Activated gamma-delta T cell treated with Interleukin-2 at 50 U/mL for 16 hours (primary cell): ENCODE measurements at places on chromosomes 1 and 21.

DNA sequence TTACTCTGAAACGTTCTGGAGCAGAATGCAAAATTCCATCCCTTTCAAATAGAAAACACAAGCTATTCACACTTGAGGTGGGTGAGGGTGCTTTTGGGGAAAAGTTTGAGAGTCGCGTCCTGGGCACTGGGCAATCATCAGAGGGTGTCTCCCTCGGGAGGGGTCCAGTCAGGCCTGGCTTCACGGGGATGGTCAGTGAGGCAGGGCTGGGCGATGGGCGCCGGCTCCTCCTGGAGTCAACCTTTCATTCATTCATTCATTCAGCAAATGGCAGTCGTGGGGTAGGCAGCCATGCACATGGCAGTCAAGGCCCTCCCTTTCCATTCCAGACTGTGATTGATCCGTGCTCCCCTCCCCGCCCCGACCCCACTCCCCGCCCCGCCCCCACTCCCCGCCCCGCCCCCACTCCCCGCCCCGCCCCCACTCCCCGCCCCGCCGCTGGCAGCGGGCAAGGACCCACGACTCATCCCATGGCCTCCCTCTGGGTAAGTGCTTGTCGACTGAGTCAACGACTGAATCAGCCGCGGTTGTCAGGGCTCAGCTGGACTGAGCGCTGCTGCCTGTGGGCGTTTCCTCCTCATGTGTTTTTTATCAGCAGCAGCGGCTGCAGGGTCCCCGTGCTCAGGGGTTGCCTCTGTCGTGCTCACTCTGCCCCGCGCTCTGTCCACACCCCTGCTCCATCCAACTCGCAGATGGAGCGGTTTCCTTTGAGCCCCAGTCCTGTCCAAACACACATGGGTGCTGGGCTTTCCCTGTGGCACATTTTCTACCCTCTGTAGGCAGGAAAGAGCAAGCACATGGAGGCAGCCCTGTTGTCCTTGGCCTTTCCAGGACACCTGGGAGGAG is 12.5 kb upstream of the SPSB1 start:
- peak; percentile 22 for DNase-seq

DNA sequence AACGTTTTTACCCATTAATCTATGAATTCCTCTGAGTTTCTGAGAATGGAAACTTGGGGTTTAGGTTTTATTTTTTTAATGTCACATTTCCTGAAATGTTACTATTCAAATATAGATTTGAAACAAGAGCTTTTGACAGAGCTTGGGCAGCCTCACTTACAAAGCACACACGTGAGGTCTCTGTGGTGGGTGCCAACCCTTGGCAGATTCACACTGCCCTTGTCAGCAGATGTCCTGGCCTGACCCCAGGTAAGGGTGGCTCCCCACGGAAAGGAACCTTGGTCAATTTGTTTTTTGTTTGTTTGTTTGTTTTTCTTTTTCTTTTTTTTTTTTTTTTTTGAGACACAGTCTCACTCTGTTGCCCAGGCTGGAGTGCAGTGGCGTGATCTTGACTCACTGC is 53.5 kb downstream of the FAAP20 start:
- DNase-seq, result no peak

GRCh38 chr1:207412845-207413244 is 41.3 kb upstream of the CR2 start:
- no peak for DNase-seq

GRCh38 chr1:56123421-56123820 is 455.9 kb downstream of the PLPP3 start:
- no peak for DNase-seq

GRCh38 chr1:58982259-58982998 is 198.6 kb upstream of the JUN start:
- no peak for DNase-seq

DNA sequence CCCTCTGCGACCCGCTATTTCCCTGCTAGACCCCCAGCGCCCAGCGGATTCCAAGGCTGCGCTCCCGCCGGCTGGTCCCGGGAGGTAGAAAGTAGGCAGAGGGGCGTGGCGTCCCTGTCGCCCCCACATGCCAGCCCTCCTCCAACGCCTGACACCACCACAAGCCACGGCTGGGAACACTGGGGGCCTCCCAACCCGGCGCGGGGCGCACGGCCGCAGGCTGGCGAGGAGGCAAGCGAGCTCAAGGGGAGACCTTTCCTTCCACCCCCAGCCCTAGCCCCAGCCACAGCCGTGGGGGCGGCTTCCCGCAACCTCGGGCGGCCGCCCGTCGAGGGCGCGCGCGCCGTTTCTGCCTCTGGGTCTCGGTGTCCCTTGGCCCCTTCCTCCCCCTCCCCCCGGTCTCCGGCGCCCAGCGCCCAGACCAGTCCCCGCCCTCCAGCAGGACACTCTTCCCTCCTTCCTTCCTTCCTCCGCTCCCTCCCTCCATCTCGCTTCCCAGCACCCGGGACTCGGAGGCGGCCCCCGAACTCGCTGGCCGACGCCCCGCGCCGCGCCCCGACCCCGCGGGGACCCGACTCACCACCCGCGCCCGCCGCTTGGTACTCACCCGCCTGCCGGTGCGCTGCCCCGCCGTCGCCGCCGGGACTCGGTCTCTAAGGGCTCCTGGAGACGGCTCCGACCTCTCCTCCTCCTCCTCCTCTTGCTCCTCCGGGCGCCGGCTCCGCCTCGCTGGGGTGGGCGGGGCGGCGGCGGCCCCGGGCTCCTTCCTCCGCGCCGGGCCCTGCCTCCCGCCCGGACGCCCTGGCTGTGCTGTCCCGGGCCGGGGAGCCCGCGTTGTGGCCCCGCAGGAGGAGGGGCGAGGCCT is at the start of gene GNG12:
Gene GNG12 (minus strand): TSS at position 731 of the 865 bp plus-strand sequence. CDS start 125,781 bp downstream, outside the sequence.
- DNase-seq, result no peak

DNA sequence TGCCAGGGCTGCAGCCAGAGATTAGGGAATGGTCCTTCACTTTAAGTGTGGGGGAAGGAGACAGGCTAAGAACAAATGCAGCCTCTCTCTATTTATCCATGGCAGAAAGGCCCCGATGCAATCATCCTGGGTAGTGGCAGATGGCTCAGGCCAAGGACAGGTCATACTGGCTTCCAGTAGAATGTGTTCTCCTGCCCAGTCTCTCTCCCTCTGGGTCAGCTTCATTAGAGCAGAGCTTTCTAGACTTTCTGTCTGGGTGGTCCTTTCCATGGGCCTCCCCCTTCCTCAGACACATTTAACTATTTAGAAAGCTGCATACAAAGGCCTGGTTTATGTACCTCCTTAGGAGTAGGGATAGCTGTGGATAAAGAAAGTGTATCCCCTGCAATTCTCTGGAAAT is 4.8 kb upstream of the PTCH2 start:
- DNase-seq, result no peak

DNA sequence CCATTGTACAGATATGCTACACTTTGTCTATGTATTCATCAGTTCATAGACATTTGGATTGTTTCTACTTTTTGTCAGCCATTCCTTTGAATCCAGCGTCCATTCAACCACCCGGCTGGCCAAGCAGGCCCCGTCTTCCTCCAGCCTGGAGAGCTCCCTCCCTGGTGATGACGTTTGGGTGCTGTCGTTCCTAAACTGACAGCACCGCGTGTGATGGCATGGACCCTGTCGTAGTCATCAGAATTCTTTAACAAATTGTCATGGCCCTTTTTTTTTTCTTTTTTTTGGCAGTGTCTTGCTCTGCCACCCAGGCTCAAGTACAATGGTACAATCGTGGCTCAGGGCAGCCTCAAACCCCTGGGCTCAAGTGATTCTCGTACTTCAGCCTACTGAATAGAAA is 138.6 kb upstream of the ERRFI1 start:
- DNase-seq, result no peak

DNA sequence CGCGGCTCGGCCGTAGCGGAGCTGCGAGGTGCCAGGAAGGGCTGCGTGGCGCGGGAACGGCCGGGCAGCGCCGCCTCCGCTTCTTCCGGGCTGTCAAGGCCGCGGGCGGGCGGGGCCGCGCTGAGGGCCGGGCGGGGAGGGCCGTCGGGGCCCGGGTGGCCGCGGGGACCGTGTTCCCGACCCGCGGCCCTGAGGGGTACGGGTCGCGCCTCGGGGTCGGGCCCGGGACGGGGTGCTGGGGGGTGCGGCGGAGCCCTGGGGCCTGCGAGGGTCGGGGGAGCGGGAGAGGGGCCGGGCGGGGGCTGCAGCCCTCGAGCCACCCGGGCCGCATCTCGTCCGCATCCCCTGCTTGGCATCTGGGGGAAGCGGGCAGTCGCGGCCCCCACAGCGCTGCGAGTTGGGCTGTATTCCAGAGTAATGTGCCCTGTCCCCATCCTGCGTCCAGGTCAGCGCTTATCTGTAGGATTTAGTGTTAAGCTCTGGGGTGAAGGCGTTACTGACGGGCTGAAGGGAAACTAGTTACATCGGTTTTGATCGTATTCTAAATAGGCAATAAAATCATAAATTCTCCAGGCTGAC is 379 bp downstream of the RER1 start:
- no peak for DNase-seq

GRCh38 chr1:168497376-168497950 is 46.3 kb downstream of the XCL2 start:
- DNase-seq, result no peak

GRCh38 chr1:91026777-91027176 is 4.9 kb upstream of the ZNF644 start:
- DNase-seq, result no peak

- DNase-seq, result no peak
Measured at GRCh38 chr1:168556647-168557046, 12.8 kb upstream of the XCL2 start.

- no peak for DNase-seq
Measured at GRCh38 chr1:178488393-178488792, 8.4 kb downstream of the CLEC20A start.

DNA sequence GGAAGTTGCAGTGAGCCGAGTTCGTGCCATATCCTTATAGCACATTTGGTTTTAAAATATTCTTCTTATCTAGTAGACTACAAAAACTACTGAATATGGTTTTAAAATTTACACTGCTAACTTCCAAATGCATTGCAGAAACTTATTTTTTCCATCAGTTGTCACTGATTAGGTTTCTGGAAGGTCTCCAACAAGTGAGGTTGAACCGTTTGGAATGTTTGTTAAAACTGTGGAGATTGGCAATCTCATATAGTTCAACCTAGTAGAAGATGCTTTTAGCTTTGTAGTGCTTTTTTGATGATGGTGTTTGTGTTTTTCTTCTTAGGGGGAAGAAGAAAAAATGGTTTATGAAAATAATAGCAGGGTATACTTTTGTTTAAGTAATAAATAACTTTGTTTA is 12.9 kb downstream of the CENPF start:
- DNase-seq, result no peak

DNA sequence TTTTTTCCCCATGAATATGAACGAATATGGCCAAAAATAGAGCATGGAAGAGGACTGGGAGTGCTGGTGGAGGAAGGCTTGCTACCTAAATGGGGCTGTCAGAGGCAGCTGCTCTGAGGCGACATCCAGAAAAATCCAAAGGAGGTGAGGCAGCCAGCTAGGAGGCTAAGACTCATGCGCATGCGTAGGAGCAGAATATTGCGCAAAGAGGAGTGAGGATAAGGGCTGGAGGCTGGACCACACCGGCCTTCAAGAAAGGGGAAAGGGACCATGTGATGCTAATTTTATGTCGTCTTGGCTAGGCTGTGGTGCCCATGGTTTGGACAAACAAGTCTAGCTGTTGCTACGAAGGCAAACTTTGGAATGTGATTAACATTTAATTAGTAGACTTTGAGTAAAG is 30.5 kb downstream of the HEYL start:
- DNase-seq, result no peak

- DNase-seq, result no peak
Measured at GRCh38 chr21:45517249-45518065, 24.8 kb downstream of the SLC19A1 start.

GRCh38 chr1:157437296-157437695 is 115.0 kb downstream of the FCRL5 start:
- no peak for DNase-seq
